ENCODE measurements at places on chromosomes 4 and X.

- DNase-seq = no peak
These were observed 4.1 kb upstream of the GPC3 start for GRCh38 chrX:133989490-133989889.

- DNase-seq = no peak
These were observed 248.6 kb upstream of the EPHA5 start for GRCh38 chr4:65918872-65919271.

DNA sequence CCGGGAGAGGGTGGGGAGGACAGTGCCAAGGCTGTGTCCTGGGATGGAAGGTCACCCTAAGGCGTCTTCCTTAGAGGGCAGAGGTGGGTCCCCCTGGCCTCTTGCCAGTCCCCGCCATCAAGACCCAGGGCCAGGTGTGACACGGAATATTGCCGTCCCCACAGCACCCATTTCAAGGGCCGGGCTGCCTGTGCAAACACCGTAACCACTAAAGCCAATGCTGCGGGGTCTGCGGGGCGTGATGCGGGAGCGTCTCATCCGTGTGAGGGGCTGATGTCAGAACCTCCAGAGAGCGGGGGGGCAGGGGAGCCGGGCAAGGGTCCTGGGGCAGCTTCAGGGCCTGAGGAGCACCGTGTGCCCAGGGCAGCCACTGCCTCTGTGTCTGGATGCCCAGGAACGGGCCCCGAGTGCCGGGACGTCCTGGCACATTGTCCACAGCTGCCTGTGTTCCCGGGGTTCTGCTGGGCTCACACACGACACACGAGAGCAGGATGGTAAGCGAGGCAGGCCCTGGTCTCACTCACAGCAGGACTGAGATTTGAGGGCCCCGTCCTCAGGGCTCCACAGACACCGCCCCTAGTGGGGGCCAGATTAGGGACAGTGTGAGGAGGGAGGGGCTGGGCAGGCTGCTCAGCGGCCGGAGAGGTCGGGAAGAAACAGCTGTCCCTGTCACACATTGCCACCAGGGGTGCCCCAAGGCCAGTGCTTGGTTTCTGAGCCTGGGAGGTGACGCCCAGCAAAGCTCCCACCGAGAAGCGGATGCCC is 29.2 kb downstream of the NKX1-1 start:
- DNase-seq = no peak

DNA sequence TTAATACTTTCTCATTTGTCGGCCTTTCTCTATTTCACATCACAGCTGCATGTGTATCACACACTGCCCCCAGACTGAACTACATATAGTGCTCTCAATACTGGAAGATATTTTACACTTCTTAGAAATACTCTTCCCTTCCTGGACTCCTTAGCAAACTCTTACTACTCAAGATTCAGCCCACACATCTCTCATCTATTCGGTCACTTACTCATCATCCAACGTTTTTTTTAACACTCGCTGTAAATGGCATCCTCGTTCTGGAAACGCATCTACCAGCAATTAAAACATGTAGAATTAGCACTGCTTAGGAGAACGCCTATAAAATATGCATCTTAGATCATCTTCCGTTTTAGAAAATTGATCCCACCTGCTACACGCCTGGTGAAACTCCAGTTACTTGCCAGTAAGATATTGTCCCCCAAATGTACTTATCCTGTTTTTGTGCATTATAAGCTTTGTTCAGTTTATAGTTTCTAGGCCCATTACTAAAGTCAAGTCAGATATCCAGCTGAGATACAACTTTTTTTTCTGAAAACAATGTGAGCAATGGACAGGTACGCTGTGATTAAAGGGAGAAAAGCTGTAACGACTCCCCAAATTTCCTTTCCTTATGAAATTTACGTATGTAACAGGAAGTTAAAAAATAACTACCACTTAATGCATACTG is 1.0 kb downstream of the LRP2BP start:
- DNase-seq = no peak

DNA sequence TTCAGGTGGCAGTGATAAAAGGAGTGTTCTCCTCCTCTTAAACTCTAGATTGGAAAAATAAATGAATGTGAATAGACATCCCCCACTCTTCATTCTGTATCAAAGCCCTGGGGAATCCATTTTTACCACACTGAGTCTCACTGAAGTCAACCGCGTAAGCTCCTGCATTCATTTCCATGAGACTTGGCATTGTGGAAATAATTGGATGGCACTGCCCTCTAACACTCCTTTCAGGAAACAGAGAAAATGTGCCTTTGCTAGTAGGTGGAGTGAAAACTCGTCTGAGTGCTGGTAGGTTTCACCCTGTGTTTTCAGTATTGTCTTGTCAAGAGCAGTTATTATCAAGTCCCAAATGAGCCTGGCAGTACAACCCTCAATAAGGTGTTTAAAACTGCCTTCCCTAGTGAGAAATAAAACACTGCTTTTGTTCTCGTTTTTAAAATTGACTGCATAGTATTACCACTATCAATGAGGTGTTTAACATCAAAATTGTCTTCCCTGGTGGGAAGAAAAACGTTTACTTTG is 9.7 kb upstream of the CDKN2AIP start:
- no peak for DNase-seq

- DNase-seq = no peak
These were observed 1.9 kb upstream of the SNX25 start for GRCh38 chr4:185207466-185207865.

DNA sequence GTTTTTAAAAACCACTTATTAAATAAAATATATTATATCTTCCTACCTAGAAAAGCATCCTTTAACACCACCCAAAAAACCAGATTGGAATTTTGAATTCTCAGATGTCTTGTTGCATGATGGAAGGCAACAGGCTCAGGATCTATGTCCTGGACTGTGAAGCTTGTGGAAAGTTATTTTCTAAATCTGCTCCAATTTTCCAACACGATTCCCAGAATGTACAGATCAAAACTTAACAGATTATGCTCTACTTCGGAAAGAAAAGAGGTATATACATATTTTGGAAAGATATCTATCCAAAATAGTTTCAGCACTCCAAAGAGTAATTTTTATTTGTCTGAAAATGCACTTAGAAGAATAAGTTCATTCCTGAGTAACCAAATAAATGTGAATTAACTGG is 291.7 kb upstream of the EMCN start:
- no peak for DNase-seq

DNA sequence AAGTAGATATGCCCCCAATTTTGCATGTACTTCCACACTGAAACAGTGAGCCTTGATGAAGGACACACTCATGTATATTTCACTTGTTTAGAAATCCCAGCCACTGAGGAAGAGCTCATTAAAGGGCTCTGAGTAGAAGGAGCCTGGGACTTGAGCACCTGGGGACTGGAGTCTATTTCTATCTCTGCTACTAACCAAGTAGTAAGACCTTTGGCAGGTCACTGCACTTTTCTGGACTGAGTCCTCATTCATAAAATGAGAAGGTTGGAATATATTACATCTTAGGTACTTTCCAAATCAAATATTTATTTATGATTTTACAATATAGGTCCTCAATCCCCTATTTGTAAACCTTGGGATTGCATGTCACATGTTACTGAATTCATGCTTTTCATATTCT is 78.2 kb upstream of the C4orf54 start:
- DNase-seq = no peak

DNA sequence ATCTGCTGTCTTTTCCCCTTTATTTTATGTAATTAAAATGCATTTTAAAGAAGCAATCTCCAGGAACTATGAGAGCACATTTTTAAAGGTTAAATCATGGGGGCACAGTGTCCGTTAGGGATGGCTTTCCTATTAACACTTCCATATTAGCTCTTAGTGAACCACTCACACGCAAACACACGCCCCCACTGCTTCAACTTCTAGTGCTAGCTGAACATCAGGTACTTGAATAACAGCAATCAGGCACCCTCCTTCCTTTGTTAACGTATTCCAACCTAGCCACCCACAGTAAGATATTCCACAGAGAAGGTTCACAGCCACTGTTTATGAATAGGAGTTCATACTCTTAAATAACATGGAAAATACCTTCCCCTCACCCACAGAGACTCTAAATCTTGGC is 9.3 kb downstream of the TMEM255A start:
- DNase-seq = no peak

DNA sequence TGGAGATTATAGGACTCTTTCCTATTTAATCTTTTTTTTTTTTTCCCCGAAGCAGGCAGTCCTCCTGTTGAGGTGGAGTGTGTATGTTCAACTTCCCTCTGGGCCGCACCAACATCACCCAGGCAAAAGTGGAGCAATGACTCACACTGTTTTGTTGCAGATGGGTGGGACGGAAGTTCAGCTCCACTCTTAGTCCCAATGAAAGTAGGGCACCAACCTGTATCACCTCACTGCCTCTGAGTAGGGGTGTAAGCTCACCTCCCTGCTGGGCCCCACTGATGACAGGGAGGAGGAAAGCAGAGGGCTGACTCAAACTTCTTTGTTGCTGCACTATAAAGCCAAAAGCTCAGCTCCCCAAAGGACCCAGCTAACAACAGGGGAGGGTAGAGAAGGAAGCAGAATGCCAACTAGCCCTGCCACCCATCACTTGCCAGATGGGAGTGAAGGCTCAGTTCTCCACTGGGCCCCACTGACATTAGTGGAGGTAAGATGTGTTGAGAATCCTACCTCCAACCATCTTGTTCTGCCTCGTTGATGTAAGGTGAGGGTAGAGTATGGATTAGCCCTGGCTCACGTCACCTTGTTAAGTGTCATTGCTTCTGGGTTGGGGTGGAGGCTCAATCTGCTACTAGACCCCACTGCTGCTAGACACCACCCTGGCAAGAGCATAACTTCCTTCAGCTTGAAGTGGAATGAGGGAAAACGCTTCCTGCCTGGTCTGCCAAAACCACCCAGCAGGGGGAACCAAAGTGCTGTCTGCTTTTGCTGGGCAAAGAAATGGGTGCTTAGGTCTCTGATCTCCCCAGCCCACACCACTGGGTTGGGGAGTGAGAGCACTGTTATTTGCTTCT is 14.1 kb downstream of the RPS6KA3 start:
- DNase-seq = peak; percentile 67

DNA sequence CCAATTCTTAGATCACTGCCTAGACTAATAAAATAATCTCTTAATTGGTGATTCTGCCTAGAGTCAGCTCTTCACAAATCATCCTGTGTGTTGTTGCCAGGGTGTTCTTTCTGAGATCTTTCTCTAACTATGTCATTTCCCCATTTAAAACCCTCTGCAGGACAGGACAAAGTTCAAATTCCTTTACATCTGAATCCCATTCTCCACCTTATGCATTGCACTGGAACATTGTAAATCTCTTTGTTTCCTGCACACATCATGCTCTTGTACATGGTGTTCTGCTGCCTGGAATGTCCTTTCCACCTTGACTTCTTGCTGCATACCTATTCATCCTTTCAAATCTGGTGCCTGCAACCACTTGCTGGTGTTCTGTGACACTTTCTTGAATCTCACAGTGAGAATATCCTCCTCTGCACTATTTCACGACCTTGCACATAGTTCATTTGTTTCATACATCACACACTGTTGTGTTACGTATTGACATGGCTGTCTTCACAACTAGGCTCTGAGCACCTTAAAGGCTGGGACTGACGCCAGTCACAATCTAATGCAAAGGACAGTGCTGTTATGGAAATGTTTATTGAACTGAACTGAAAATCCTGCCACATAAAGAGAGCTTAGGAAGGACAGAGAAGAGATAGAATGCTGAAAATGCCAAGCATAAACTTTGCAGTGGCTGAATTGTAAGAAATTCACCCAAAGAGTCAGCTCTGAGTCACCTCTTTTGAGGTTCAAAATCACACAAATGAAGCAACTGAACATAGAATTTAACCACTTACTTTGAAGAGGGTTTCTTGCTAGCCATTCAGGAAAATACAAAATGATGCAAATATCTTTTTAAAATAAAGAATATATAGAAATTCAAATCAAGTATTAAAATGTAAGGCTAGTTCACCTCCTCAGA is 26.4 kb upstream of the SMIM14 start:
- no peak for DNase-seq

- no peak for DNase-seq
These were observed 111.2 kb upstream of the GALNT7 start for GRCh38 chr4:173057442-173057841.

DNA sequence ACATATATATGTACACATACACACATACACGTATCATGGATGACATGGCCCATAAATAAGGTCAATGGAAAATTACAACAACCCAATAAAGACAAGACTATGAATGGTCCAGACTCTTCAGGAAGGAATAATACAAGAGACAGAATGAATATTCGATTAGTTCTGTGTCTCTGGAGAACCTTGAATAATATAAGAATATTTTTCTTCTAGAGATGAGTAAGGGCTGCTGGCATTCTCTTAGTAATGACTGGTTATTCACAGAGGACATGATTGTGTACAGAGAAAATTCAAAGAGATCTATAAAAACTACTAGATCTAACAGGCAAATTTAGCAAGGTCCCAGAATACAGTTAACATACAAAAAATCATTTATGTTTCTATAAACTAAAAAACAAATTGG is 23.3 kb downstream of the SPIN4 start:
- DNase-seq = no peak

DNA sequence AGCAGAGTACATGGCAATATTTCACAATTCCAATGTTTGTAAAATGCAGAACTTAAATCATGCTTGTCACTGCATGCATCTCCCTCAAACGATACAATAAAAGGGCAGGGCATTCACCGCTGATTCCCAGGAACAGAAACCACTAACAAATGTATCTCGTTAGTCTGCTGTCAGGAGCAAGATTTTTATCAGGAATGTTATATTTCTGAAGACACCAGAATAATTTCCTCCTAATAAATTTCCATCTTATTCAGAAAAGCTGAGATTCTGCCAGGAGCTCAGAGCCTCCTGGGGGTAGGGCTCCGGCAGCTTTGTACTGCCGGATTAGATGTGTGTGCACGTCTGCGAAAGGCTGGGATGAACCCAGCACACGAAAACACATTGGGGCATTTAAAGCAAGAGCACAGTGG is 54.0 kb upstream of the LDB2 start:
- DNase-seq = no peak

GRCh38 chr4:83558059-83558653 is 22.2 kb downstream of the GPAT3 start:
- no peak for DNase-seq

DNA sequence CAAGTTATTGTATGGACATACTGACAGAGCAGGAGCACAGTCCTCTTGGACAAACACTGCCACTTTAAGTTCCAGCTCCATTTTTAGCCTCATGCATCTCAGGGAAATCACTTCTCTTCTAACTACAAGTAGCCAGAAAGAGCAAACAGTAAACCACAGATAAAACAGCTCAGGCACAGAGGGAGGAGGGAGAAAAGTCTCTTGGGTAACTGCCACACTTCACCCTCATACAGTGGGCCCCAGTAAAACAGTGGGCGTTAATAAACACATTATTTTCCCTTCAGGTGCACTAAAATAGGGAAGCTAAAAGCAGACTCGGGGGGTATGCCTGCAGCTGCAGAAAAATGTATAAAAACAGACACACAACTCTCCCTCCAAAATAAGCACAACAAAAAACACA is 21.6 kb downstream of the CD38 start:
- DNase-seq = no peak

GRCh38 chr4:40515037-40515397 is 114.6 kb downstream of the RBM47 start:
- DNase-seq = no peak

GRCh38 chr4:138802499-138802898 is 213.1 kb upstream of the NOCT start:
- DNase-seq = no peak
